ENCODE measurements at places on chromosomes 5 and 9.

- H3K4me1 ChIP-seq: peaks cover 4% of the 10 kb centered on the region
- no peak overlapping the region for H3K27ac ChIP-seq
- H3K36me3 ChIP-seq: no peaks in the 10 kb centered on the region
- H3K27me3 ChIP-seq: no peaks in the 10 kb centered on the region
Observed at GRCh38 chr9:105444130-105444529, 3.7 kb upstream of the FSD1L start.

- no peaks in the 10 kb centered on the region for H3K27me3 ChIP-seq
- no peaks in the 10 kb centered on the region for H3K36me3 ChIP-seq
- H3K4me3 ChIP-seq: peak within 1 kb of the TSS; percentile 98
- peak within 1 kb of the TSS; percentile 98 for H3K27ac ChIP-seq
- DNase-seq: no peak
Observed at GRCh38 chr9:128275198-128276007, at the start of gene GOLGA2. GOLGA2 (minus strand) TSS chr9:128276007; CDS start chr9:128275976, 31 bp downstream.

- H3K4me3 ChIP-seq: no peak overlapping the region
- DNase-seq: no peak
- no peaks in the 10 kb centered on the region for H3K27me3 ChIP-seq
- no peaks in the 10 kb centered on the region for H3K36me3 ChIP-seq
- H3K4me1 ChIP-seq: no peaks in the 10 kb centered on the region
Observed at GRCh38 chr9:82354279-82354659, 365.7 kb downstream of the SPATA31D1 start.

- peaks cover 20% of the 10 kb centered on the region for H3K4me1 ChIP-seq
- H3K4me3 ChIP-seq: no peak overlapping the region
- no peak for DNase-seq
- H3K27ac ChIP-seq: no peak overlapping the region
Observed at GRCh38 chr5:116440457-116441001, 134.1 kb downstream of the SEMA6A start.

GRCh38 chr5:22605473-22605872, 247.7 kb downstream of the CDH12 start:
- no peak overlapping the region for H3K27ac ChIP-seq
- DNase-seq: no peak
- H3K36me3 ChIP-seq: no peaks in the 10 kb centered on the region
- no peaks in the 10 kb centered on the region for H3K4me1 ChIP-seq
- no peaks in the 10 kb centered on the region for H3K27me3 ChIP-seq
- no peak overlapping the region for H3K4me3 ChIP-seq
